ENCODE measurements at places on chromosomes 12 and 14.

DNA sequence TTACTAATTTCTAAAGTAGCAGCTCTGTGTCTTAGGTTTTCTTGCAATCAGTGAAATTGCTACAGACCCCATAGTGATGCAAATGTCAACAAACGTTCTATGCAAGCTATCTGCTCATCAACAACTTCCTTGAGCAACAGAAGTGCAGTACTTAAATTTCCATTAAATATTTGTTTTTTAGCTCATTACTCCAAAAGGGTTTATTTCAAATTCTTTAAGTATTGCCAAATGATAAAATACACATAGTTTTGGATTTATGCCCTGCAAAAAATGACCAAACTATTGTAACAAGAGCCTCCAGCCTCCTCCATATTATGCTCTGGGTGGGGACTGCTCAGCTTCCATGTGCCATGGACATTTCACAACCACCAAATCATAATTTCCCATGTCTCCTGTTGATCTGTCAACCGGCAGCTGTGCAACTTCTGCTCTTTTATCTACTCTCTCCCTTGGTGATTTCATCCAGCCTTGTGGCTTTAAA is 4.4 kb downstream of the BDKRB1 start:
- DNase-seq = no peak

GRCh38 chr12:94047781-94048567 is 100.4 kb upstream of the PLXNC1 start:
- no peak for DNase-seq

GRCh38 chr14:49494836-49495235 is 91.3 kb downstream of the RPS29 start:
- DNase-seq = no peak

GRCh38 chr12:18368594-18368993 is 107.3 kb downstream of the PIK3C2G start:
- DNase-seq = no peak

- no peak for DNase-seq
Measured at GRCh38 chr12:52614381-52615207, 3.8 kb downstream of the KRT73 start.

- DNase-seq = no peak
Measured at GRCh38 chr14:103871596-103872480, 24.5 kb upstream of the PPP1R13B start.

DNA sequence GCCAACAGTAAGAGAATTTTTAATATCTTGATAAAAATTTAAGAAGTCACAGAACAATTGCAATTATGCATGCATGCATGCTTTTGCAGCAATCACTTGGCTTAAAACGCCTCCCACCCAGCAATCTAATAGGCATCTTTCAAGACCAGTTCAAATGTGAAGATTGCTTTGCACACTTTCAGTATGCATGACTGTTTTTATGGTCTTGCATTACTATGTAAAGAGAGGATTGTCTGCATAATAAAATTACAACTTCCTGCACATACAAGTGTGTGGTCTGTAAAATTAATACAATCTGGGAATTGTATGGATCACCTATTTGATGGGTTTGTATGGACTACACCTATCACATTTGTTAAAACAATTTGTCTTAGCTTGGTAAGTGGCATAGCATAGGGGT is 48.8 kb downstream of the E2F7 start:
- no peak for DNase-seq

DNA sequence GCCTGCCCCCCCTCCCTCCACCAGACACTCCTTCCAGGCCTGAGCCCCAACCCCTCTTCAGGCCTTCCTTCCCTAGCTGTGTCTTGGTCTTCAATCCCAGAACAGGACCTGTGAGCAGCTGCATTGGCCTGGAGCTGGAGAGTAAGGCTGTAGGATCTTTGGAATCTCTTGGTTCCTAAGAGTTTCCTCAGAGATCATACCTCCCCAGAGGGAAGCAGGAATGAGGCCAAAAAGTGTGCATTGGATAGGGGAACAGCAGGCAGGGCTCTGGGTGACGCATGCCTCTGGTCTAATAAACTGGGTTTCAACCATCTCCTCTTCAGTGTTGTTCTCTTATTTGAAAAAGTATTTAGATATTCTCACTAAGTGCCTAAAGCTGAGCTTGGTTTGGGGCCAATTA is 1.8 kb upstream of the SMARCD1 start:
- DNase-seq = no peak

- no peak for DNase-seq
Measured at GRCh38 chr12:109120557-109120956, 4.2 kb downstream of the ACACB start.

DNA sequence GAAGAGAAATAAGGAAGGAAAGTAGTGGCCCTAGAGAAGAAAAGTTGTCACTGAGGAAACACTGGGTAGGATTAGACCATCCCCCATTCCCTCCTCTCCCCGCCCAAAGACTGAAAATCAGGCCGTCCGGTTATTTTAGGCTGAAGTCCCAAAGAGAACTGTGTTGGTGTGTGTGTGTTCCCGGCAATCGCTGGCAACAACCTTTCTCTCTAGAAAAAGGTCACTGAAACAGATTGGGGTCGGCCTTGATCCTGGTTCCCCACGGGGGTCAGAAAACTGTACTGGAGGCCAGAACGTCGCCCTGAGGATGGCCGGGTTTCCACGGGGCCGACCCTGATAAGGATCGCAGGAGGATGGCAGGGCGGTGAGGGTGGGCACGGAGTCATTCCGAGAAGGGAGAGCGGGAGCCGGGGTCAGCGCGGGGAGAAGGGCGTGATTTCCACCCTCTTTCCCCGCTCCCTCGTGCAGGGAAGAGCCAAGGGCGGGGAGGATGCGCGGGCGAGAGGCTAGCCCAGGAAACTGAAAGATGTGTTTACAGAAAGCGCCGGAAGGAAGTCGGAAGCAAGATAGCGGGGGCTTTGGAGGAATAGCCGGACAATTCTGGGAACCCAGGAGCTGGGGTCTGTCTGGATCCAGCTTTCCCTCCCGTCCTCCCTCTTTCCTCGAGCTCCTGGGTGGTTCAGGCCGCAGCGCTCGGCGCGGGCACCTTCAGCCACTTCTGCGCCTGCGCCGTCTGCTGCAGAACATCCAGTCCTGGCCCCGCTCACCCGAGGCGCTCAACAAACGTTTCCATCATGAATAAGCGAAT is 25.3 kb upstream of the SPTLC2 start:
- no peak for DNase-seq

DNA sequence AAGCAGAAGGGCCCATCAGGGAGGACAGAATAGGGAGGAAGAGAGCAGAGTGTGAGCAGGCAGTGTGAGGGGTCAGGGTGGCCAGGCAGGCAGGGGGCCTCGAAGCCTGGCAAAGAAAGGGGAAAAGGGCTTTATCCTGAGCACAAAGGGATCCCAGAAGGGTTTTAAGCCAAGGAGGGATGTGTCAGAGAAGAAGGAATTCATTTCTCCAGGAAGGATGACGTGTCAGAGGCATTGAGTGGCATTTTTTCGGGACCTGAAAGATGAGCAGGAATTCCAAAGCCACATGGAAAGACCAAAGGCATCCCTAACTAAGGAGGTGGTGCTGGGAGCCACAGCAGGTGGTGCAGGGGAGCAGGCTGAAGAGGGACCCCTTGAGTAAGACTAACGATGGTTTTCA is 132.1 kb downstream of the DICER1 start:
- DNase-seq = no peak

DNA sequence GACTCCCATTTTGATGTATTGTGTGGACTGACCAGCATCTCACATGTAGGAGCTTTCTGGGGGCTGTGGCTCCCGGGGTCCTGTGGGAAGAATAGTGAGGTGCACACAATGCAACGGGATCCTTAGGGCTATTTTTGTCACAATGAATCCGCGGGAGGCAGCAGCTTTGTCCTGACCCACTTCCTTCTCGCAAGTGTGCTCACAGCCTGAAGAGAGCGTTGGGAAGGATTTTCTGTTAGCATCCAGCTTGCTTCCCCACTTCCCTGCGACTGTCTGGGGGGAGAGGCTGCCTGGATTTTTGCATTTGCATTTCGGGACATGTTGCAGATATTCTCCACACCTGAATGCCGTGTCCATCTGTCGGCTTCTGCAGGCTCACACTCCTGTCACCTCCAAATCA is 31.9 kb downstream of the FZD10 start:
- DNase-seq = no peak

GRCh38 chr12:29043069-29043468 is 106.0 kb upstream of the FAR2 start:
- DNase-seq = peak; percentile 50

- DNase-seq = no peak
Measured at GRCh38 chr14:56300495-56300894, 182.3 kb downstream of the PELI2 start.

GRCh38 chr12:114404926-114405518 is 922 bp downstream of the TBX5 start:
- no peak for DNase-seq

GRCh38 chr12:133233006-133233405 is 2.7 kb downstream of the ANHX start:
- DNase-seq = no peak

DNA sequence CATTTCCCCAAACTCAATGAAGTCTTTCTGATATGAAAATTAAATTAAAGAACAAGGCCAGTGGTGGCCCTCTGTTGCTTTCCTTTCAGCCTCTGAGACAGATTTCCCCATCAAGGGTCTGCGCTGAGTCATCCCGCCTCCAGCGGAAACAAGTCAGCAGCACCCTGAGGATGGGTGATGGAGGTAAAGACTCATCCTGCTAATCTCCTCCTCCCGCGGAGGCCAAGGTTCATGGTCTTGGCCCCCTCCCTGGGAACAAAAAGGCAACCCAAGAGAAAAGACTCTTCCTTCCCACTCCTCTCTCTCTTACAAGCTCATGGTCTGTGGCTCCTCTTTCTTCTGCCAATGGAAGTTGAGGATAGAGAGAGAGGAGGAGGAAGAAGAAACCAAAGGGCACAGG is 9.0 kb upstream of the NUMB start:
- no peak for DNase-seq

GRCh38 chr12:72081777-72082176 is 143.1 kb downstream of the TPH2 start:
- no peak for DNase-seq

- DNase-seq = no peak
Measured at GRCh38 chr12:13066459-13066858, 22.3 kb downstream of the FAM234B start.

DNA sequence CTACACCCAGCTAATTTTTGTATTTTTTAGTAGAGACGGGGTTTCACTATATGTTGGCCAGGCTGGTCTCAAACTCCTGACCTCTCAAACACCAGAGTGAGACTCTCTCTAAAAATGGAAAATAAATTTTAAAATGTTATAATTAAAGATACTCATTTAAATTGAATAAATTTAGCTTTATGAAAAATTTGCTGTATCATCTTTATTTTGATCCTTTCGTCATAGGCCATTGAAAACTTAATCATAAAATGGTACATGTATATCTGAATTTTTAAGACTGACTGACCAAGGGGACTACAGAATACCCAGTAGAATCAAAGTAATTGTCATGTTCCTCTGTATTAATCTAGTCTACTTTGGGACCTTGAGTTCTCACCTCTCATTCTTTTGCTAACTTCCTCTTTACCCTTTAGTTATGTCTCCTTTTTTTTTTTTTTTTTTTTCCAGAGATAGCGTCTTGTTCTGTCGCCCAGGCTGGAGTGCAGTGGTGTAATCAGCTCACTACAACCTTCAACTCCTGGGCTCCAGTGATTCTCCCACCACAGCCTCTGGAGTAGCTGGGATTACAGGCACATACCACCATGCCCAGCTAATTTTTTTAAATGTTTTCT is 9.5 kb downstream of the RAB5B start:
- no peak for DNase-seq

GRCh38 chr14:89418976-89419375 is 1.9 kb upstream of the FOXN3 start:
- DNase-seq = no peak

- DNase-seq = no peak
Measured at GRCh38 chr12:78038986-78039385, 208.3 kb downstream of the NAV3 start.

DNA sequence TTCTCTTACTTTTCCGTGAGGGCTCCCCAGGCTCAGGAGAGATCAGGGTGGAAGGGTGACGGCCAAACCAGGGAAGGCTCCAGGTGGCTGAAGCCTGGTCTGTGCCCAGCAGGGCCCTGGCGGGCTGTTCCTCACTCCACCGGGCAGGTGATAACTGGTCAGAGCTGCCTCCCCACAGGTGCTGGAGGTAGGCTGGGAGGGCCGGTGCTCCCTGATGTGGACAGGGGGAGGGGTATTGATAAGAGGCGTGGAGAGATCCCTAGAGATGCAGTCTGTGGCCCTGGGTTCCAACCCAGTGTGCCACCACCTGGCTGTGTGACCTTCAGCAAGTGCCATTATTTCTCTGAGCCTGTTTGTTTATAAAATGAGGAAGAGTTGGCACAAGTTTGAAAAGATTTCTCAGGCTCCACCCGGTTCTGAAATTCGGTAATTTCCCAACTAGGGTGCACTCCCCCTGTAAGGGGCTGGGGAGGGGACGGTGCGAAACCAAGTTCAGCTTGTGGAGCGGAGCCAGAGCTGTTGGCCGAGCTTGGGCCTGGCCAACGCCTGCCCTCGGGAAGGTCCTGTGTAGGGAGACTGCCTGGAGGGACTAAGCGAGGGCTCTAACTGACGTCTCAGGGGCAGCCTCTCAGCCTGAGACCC is 1.0 kb upstream of the NR4A1 start:
- DNase-seq = no peak

- no peak for DNase-seq
Measured at GRCh38 chr12:6336889-6337853, 4.7 kb downstream of the TNFRSF1A start.

DNA sequence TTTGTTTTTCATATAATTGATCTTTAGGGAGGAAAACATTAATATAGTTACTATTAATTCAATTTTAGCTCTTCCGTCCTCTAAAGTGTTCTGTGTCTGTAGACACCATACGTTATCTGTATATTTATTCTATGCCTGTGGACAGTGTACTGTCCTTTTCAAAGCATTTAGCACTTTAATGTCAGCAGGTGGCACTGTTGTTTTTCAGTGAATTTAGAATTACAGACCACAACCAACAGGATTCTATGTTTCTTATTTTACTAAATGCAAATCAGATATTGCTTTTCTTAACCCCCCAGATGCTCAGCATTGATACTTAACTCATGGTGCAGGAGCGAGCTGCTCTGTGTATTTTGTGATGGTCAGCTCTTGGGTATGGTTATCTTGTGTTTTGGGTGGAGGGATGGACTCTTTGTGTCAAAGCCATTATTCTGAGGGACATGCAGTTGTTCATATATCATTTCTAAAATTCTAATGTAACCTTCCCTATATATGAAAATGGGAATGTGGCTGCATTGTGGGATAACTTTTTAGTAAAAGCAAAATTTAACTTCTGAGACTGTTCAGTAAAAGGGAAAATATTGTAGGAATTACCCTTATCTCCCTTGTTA is 65.2 kb downstream of the PAPOLA start:
- peak; percentile 10 for DNase-seq

- no peak for DNase-seq
Measured at GRCh38 chr12:62006076-62006732, 254.0 kb upstream of the USP15 start.

GRCh38 chr12:15931590-15932053 is 20.5 kb downstream of the DERA start:
- DNase-seq = no peak

DNA sequence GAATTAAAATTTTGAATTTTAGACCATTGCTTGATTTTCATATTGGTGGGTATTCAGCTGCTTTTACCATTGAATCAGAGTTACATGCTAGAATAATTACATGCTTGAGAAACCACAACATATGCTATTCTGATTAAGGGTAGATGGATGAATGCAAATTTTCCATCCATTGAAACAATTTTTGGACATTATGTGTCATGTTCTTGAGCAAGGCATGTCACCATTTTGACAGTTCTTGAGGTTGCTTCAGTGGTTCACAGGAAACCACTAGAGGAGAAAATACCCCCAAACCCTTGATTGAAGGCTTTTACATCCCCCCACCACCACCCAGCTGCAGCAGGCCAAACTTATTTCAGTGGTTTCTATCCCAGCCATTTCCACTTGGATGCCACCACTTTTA is 13.5 kb downstream of the UBR7 start:
- no peak for DNase-seq

- DNase-seq = no peak
Measured at GRCh38 chr12:65858831-65859230, 34.5 kb downstream of the HMGA2 start.
